ENCODE measurements at places on chromosomes 7 and 10.

GRCh38 chr7:3995187-3995586, 686.9 kb upstream of the FOXK1 start:
- DNase-seq = no peak

DNA sequence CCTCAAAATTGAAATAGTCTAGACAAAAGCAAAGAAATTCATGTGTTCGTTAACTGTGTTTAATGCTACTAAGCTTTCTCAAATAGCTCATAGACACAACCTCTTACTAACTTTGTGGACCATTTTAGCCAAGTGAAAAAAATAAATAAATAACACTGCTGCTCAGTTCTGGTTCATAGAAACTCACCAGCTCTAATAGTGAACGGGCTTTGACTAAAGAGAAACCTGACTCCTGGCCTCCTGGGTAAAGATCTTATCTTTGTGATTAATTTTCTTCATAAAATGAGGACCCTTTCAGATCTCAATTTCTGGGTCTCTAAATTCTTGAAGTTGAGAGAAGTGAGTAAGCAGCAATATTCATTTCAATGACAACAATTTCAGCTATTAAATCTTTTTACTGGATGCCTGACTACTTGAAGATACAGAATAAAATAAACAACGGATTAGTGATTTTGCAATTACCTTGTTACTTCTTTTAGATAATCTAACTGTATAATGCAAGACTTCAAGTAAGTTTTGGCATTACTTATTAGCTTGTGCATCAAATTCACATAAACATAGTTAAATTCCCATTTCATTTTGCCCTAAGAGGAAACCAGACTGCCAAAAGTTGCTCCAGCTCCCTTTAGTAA, 3.1 kb downstream of the CADPS2 start:
- DNase-seq = no peak

DNA sequence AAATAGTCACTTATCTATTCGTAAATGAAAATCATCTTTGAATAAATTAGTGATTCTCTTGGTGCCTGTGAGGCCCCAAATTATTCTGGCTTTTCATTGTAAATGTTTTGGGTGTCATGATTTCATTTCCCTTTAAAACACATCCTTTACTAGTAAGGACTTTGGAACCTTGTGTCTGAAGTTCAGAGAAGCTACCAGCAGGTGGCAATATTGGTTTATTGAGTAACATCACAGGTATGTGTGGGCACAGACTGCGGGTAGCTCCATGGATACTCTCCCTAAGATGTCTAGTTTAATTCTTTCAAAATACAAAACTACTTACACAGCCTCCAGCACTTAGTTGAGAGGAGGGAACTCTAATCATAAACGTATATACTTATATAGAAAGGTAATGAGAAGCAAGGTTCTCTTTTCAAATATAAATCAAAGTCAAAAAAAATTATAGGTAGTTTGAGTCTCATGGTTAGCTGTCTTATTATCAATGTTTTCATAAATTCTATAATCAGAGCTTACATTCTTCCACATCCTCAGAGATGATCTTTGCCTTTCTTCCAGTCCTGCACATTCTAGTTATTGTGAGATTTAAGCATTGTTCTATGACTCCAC, 449.6 kb downstream of the GRM8 start:
- no peak for DNase-seq

GRCh38 chr10:74913377-74913979, 87.1 kb downstream of the KAT6B start:
- no peak for DNase-seq

GRCh38 chr7:91512958-91513357, 248.7 kb downstream of the FZD1 start:
- no peak for DNase-seq

DNA sequence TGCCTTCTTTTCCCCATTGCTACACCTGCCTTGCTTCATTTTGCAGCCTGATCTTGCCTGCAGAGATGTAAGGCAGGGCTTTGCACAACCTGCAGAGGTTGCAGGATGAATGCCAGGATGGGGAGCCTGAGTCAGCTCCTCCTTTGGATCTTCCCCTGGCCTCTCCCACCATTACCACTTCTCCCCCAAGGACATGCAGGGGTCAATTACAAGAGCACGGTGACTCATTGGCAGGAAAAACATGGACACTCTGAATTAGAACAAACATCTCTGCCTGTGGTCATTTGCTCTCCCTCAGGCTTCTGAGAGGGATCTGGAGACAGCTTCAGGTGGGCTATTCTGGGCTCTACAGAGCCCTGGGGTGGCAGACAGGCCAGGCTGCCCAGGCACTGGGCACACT, 89.2 kb downstream of the HERPUD2 start:
- DNase-seq = no peak

- DNase-seq = no peak
Measured at GRCh38 chr7:157854066-157854891, 517.5 kb downstream of the DNAJB6 start.

DNA sequence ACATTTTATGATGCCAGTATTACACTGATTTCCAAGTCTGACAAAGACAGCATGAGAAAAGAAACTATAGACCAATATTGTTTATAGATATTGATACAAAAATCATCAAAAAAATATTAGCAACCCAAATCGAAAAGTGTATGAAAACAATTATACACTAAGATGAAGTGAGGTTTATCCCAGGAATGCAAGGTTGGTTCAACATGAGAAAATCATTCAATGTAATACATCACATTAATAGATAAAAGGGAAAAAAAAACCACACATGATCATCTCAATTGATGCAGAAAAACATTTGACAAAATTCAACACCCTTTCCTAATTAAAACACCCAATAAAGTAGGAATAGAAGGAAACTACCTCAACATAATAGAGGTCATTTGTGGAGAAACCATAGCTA, 153.9 kb downstream of the DNAJC1 start:
- DNase-seq = no peak

GRCh38 chr10:6503171-6503570, 76.9 kb downstream of the PRKCQ start:
- no peak for DNase-seq

- no peak for DNase-seq
Measured at GRCh38 chr10:114648368-114648767, 9.7 kb downstream of the ABLIM1 start.

GRCh38 chr7:144761493-144761892, 74.4 kb downstream of the TPK1 start:
- DNase-seq = no peak

DNA sequence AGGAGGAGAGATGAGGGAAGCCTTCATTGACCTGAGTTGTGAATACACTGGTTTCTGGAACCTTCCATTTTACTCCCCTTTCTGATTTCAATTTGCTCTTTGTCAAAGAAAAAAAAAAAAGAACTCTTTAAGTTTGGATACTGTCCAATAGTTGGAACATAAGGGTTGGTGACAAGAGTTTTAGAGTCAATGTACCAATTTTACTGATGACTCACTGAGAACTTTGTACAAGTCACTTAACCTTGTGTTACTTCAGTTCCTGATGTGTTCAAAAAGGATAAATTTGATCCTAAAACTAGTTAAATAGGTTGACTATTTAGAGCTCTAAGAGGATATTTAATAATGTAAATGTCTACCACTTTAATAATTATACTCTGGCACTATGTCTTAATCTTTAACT, 4.1 kb upstream of the CDK14 start:
- no peak for DNase-seq

DNA sequence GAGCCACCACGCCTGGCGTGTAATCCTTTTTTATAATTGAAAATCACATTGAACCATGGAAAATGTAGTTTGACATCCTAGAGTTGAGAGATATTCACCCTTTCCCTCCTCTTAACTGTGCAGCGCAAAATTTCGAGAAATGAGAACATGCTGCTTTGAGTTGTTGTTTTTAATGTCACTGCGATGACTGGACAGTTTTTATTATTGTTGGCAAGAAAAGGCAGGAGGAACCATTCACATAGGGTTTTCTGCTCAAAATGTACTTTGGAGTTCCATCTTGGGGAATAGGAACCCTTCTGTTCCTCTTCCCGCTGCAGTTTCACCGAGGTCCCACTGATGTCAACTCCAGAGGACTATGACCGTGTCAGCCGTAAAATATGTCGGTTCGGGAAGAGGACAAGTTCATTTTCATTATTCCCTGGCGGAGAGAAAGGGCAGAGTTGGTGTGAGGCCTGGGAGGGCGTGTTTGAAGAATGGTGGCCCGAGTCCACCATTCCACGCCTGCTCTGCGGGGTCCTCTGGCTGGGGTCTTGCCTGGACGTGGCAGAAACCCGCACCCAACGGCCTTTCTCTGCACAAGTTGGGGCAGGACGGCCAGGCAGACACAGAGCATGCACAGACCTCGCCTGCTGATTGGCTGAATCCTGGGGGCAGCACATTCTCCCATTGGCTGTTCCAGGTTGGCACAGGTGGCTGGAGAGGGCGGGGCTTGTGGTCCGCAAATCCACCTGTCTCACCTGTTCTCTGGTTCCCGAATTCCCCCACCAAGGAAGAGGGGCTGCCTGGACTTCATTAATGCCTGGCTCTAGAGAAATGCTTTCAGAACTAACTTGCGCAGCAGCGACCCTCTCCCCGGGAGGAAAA, 105.1 kb upstream of the TCF7L2 start:
- no peak for DNase-seq

DNA sequence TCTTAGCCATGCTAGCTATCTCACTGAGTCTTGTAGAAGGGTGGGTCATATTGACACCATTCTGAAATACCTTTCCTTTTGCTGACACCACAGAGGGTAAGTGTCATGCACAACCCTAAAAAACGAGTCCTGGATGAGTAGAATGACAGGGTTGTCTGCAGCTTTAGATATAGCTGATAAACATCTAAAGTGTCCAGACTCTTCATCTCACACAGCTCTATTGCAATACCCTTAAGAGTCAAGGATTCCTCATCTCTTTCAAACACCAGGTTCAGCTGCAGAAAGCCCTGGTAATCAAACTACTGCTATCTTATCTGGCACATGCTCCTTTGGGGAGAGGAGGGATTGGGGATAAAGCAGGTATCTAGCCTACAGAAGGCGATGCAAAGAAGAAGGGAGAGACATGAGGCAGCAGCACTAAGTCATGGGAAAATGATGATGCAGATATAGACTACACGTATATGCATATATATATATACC, 127.0 kb downstream of the ANK3 start:
- no peak for DNase-seq

GRCh38 chr7:28182071-28182471, 1.5 kb upstream of the JAZF1 start:
- DNase-seq = no peak

DNA sequence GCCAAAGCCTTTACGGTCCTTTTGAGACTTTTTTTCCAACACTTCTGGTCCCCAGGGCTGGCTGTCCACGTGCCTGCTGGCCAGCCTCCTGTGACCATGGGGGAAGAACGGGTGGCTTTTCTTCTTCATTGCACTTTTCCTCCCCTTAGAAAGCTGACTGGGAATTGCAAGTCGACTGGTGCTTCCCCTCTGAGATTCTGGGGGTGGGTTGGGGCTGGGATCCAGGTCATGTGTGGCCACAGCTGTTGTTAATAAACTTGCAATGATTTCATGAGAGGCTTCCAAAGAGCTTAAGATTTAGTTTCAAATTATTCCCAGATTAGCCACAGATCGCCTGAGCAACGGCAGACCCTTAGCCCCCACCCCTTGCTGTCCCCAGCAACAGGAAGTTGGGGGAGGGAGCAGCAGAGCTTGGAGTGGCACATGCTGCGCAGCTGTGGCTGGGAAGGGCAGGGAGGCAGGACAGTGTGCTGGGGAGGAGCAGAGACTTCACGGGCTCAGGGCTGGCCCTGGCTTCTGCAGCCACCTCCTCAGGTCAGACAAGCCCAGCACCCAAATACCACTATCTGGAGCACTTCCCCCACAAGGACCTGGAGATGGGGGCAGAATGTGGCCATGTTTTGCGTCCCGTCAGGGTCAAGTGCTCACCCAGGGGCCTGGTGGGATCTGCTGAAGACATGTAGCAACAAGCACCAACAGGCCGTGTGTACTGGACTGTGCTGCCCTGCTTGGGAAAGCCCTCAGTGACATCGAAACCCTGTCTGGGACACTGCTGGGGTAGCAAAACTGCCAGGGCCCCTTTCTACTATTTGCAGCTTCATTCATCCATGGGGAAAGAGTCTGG, 147.1 kb downstream of the RNF216 start:
- DNase-seq = no peak

DNA sequence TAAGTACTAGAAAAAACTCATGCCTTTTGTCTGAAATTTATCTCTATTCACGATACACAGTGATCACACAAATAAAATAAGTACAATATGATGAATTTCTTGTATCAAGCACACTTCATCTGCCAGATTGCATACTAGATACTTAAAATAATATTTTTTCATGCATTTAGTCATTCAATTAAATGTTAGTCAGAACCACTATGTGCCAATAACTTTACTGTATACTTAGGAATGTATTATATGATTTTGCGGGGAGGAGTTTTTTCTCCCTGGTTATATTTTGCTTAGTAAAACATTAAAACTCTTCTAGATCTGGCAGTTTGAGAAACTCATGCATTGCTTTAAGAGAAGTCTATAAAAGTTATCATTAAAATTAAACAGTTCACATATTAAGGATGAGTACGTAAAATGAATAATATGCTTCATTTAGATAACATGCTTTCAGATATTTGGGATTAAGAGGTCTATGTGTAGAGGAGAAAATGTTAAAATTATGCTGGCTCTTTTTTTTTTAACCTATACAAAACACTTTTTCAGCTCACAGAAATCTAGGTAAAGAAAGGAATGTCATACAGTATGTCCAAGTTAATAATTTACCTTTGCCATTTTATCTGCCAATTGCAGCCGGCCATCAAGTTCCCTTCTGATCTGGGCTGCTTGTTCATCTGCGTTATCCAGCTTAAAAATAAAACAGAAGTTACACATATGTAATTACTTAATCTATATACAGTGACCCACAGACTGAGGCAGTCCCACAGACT, 70.1 kb downstream of the RNF133 start:
- no peak for DNase-seq

GRCh38 chr7:149569025-149569725, 71.6 kb upstream of the ZNF746 start:
- DNase-seq = no peak

DNA sequence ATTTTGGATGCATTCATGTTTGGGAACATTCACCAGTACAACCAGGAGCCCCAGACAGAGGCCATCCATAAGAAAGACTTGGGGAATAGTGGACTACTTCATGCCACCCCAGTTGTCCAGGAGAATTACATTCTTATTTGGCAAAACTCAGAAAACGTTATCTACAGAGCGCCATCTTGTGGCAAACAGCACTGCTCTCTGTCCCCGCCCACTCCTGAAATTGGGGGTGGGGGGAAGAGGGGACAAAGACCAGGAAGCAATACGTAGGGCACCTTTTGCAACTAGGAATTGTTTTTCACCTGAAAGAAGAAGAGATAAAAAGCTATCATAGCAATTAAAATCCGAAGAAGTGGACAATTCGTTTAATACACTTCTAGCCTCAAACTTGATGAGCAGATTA, 134.6 kb upstream of the MGMT start:
- DNase-seq = no peak

GRCh38 chr7:19369182-19369581, 224.0 kb upstream of the FERD3L start:
- DNase-seq = no peak

GRCh38 chr7:116500078-116500853, 728 bp downstream of the CAV2 start:
- no peak for DNase-seq

- no peak for DNase-seq
Measured at GRCh38 chr10:47347303-47347675, 874 bp upstream of the RBP3 start.

- DNase-seq = no peak
Measured at GRCh38 chr7:134890246-134891240, 95.8 kb upstream of the AGBL3 start.
